ENCODE measurements at places on chromosomes 5 and 9.

GRCh38 chr5:158406884-158407823 is 548.2 kb upstream of the CLINT1 start:
- DNase-seq: no peak

DNA sequence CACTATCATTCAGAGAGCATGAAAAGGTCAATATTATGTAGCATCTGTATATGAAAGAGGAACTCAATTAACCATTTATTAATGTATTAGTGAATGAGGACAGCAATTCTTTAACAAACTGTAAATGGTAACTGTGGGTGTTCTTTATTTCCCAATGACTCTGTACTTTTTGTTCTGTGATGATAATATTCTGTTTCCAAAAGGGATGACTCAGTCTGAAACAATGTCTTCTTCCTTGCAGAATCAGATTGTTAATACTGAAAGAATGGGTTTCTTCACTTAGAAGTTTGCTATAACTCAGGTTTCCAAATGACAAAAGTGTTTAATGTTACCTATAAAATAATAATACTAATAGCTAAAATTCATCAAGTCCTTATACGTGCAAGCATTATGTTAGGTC is 1518.7 kb upstream of the WWC1 start:
- no peak for DNase-seq

GRCh38 chr5:66565878-66566277 is 30.3 kb upstream of the MAST4 start:
- no peak for DNase-seq

- no peak for DNase-seq
Measured at GRCh38 chr5:168642019-168642418, 62.9 kb upstream of the PANK3 start.

- no peak for DNase-seq
Measured at GRCh38 chr5:1390861-1391600, 46.1 kb upstream of the CLPTM1L start.

GRCh38 chr5:1007221-1007680 is 1.4 kb upstream of the NKD2 start:
- DNase-seq: no peak

DNA sequence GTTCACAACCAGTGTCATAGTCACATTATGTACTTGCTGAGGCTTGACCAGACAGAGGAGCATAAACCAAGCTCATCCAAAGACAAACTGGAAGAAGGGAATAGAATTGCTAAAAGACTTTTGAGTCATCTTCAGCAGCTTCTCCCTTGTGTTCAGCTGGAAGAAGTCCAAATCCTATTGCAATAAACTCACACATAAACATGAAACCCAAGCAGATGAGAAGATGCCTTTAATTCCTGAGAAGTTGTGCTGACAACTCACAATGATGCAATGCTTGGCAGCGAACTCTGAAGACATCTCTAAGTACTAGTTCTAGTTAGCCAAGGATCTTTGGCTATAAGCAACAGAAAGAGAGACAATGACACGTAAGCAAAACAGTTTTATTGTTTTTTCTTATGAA is 642.1 kb downstream of the KCTD16 start:
- no peak for DNase-seq

DNA sequence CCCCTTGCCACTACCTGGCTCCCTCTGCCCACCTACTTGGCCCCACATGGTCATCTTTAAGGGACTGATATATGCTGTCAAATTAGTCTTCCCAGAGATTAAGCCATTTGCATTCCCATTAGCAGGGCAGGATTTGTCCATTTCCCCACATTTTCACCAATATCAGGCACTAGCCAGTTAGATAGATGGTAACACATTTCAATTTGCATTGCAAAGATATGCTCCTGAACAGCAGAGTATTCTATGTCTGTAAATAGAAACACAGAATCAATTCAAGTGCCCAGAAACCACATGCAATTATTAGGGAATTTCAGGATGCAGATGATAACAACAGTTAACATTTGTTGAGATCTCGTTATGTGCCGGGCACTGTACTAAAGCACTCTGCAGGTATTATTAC is 92.6 kb upstream of the IL12B start:
- DNase-seq: no peak

Data from T-helper 2 cell treated with Interferon-gamma antibody and Interleukin-4, amounts not matched to agents 5 μg/mL and 100 μg/mL, for 36 hours (primary cell).